ENCODE measurements at places on chromosomes 6 and 20.

- peak; percentile 73 for DNase-seq
These were observed 12.3 kb upstream of the HDDC2 start for GRCh38 chr6:125314009-125314581.

DNA sequence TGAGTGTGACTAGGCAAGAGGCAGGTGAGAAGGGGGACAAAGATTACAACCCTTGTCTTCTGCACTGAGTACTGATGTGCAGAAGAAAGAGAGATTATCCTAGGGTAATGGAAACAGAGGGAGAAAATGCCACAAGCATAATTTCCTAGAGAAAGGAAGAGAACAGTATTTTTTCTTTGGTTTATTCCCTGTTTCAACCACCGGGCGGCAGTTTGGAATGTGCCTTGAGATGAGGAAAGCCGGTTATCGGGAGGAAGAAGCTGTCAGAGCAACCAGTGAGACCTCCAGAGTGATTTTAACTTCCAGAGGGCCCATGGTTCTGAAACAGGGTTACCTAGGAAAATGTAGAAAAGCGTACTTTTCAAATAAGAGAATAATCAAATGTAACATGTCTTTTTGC, 121.4 kb downstream of the REV3L start:
- DNase-seq: peak; percentile 56

GRCh38 chr20:33757458-33757857, 25.7 kb downstream of the ZNF341 start:
- no peak for DNase-seq

GRCh38 chr6:137150072-137150471, 23.4 kb downstream of the IL22RA2 start:
- DNase-seq: no peak

GRCh38 chr6:22071270-22072041, 225.4 kb downstream of the PRL start:
- DNase-seq: no peak

- DNase-seq: no peak
These were observed 2.4 kb downstream of the BAG2 start for GRCh38 chr6:57174511-57174907.

GRCh38 chr6:167079853-167080297, 43.0 kb upstream of the CCR6 start:
- DNase-seq: no peak

GRCh38 chr6:100176311-100176950, 182.4 kb upstream of the MCHR2 start:
- peak; percentile 62 for DNase-seq

DNA sequence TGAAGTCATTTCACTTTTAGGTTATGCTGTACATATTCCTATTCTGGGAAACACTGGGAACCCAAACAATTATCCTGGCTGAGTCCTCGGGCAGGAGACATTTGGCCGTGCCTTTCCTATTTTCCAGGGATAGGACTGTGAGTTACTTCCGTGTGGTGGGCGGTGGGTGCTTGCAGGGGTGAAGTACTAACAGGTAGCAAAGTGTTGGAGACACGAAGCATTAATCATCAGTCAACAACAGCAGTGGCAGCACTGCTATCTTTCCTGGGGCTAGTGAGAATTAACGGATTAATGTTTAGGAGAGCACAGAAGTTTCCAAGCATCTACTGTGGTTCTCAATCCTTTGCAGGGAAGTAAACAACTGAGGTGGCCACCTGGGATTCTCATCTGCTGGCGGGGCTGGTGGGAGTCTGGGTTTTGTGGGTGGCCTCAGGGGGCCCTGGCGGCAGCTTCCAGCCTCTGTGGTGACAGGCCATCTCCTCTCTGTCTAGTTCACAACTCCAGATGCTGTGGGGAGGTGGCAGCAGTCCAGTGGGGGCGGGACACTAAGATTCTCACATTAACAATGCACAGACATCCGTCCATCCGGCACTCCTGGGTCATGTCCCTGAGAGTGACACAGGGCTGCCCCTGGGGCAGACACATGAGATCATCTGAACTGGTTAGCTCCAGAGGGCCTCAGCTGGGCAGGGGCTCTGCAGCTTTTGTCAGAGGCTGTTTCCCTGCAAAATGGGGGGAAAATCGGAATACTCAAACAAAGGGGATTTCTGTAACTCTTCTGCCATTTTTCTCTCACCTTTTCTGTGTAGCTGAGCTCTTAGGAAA, 90.9 kb downstream of the GJA10 start:
- DNase-seq: peak; percentile 33

- peak; percentile 77 for DNase-seq
These were observed 2.7 kb downstream of the C20orf204 start for GRCh38 chr20:64038565-64039292.

DNA sequence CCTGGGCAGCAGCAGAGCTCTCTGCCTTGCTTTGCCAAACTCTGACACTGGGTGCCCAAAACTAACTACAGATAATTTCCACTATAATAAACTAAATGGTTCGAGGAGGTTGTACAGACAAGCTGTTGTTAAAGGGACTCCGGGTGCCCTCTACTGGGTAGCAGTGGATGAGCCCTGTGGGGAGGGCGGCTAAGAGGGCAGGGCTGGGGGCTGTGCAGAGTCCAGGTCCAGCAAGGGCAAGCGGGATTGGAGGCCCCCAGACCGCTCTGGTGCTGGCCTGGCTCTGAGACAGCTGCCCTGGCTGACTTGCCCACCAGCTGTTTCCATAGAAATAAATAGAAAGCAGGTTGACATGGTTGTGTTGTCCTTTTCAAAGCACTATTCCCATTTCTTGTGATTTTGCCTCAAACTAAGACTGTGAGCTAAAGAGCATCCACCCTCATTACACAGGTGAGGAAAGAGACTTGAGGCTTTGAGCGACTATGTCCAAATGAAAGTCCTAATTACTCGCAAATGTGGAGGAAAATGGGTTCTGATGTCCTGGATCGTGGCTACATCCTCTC, 167.6 kb upstream of the CST7 start:
- DNase-seq: peak; percentile 26

DNA sequence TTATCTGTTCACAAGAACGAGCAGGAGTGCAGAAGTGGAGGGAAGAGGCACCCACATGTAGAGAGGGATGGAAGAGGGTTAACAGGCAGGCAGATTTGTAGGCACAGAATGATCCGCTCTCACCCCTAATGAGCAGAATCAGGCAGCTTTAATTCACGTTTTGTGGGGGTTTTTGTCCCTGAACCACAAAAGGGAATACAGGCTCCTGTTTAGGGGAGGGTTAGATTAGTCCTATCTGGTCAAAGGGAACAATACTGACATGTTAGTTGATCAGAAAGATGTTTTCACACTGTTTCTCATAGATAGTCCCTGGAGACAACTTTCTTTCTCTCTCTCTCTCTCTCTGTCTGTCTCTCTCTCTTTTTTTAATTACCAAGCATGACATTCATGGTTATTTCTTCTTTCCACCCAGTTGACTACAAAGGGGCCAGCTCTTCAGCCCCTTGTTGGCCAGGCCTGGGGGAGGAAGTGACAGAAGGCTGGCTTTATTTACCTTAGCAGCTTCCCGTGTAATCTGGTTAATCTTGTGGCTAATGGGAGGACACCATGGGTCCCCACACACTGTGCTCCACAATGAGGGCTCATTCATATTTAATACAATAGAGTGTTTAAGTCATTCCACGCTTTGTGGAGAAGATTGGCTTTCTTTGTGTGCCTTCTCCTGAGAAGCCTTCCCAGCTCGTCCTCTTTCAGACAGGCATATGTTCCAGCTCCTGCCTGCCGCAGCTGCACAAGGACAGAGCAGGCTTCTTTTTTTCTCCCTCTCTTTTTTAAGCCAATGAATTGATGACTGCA, 958.8 kb downstream of the TFAP2A start:
- no peak for DNase-seq

DNA sequence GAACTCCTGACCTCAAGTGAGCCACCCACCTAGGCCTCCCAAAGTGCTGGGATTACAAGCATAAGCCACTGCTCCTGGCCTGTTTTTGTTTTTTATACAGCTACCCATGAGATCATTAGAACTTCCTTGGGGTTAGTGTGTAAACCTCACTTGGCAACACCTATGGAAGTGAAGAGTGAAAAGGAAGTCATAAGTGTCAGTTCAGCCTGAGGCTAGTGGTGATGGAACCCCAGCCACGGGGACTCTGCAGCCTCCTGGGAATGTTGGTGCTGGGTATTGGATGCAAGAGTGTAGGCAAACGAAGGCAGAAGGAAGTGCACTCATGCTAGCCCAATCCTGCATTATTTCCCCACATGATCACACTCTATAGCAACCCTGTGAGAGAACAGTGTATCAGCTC, 33.6 kb upstream of the FUCA2 start:
- no peak for DNase-seq

GRCh38 chr20:11880680-11881079, 37.0 kb upstream of the BTBD3 start:
- peak; percentile 69 for DNase-seq

GRCh38 chr6:157469378-157469777, 88.4 kb downstream of the ZDHHC14 start:
- peak; percentile 52 for DNase-seq

- no peak for DNase-seq
These were observed 63.0 kb downstream of the MYB start for GRCh38 chr6:135243871-135244796.

DNA sequence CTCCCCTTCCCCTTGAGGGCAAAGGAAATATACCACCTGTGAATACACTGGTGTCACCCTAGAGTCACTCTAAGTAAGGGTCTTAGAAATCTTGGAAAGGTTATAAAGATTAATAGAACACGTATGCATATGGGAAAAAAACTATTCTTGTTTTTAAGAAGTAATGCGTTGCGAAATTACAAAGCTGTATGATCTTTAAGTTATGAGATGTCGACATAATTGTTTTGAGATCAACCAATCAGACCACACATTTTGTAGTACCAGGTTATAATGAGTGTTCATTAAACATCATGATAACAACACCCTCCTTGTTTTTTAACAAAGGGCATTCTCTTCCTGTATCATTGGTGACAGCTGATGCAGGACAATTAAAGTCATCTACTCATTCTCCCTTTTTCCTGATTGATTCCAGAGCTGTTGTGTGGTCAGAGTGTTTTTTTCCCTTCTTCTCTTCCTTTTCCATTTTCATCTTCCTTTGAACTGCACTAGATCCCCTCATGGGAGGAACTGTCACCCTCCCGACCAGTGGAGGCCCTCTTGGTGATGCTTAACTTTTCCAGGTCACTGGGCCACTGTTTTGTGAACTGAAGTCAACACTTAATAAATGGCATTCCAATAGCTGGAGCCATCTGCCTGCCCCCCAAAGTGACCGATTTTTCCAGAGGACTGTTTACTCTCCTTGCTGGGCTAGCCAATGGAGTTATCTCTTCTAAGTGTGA, 37.0 kb downstream of the PRDM1 start:
- DNase-seq: no peak

DNA sequence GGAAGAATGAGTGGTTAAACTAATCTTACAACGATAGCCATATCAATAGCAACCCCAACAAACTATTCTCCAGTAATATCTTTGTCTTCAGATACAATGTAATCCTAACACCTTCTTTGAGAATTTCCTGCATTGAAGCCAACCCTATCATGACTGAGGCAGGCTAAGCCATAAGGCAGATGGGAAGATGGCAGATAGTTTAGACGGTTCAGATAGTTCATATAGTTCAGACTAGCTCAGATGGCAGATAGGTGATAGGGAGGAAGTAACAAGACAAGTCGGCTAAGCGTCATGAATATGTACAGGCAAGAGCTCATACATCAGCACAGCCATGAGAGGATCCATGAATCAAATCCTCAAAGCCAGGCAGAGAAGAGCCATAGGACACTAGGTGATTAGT, 39.1 kb upstream of the BEND6 start:
- no peak for DNase-seq

DNA sequence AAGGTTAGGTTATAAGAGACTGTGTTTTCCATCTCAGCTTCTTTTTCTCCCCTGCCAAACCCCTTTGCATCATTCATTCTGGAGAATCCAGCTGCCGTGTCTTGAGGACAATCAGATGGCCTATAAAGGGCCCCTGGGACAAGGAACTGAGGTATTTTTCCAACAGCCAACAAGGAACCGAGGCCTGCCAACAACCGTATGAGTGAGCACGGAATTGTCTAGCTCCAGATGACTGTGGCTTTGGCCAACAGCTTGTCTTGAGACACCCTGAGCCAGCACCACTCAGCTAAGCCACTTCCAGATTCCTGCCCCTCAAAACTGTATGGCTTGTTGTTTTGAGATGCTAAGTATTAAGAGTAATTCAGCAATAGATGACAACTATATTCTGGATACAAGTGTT, 433.7 kb upstream of the HSF2 start:
- DNase-seq: no peak

DNA sequence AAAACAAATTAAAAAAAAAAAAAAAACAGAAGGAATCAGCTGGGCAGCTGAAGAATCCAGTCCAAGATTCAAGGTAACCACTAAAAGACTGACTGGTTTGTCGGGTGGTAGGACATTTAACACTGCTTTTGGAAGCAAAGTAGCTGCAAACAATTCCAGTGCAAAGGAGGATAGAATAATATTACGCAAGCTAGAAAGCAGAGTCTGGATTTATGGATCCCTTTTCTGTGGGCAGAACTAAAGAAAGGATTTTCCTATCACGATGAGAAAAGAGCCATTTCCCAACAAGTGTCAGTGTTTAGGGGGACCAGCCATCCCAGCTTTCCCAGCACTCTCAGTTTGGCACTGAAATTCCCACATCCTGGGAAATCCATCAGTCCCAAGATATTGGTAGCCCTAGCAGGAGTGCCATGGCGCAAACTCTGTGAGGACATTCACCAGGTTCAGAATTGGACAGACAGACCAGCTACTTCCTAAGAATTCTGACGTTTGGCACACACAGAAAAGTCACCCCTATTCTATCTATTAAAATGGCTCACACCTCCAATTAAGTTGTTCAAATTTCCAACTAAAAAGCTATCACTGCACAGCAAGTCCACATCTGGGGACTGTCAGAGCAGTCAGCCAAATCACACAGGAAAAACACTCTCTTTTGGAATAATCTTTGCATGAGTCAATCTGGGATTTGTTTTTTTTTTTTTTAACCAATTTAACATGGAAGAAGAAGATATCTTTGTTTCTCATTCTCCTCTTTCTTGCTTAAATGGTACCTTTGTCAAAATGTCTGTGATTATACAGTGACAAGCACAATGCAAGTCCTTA, 356.8 kb upstream of the ARID1B start:
- no peak for DNase-seq

GRCh38 chr6:156387472-156387871, 389.7 kb upstream of the ARID1B start:
- no peak for DNase-seq

DNA sequence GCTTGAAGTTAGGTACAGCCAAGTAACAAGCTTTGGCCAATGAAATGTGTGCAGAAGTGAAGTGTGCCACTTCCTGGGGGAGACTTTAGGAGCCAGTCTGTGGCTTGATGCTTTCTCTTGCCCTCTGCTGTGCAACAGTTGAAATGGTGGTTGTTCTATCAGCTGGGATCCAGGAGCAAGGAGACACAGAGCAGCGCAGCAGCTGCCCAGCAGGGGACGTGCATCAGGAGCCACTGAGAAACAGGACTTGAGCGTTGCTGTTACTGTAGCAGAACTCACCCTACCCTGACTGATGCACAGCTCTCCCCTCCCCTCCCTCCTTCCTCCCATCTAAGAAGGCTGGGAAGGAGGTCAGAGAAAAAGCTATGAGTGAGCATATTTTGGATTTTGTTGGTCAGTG, 18.9 kb upstream of the CCN5 start:
- no peak for DNase-seq
